ENCODE measurements at places on chromosomes 16 and 17.

DNA sequence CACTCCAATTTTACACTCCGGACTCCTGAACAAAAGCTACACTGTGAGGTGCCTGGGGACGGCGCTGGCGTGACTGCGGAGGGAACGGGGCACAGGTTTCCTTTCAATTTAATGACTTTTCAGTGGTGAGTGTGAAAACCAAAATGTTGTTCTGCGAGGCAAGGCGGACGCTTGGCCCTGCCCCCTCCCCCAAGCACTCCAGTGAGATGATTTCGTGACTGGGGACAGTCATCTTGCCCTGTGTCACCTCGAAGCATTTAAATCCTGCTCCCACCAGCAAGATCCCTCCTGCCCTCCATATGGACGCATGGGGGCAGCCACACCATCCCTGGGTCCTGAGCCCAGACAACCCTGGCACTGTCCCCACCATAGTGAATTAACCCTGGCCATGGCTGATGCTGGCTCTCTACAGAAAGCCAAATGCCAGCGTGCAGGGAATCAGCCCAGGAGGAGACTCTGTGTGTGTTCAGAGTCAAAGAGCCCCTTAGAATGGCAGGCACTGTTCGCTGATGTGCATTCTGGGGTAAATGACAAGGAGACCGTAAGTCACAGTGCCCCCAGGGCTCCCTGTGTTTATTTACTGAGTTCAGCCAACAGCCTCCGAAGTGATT is 41.0 kb downstream of the C16orf95 start:
- DNase-seq, result no peak

DNA sequence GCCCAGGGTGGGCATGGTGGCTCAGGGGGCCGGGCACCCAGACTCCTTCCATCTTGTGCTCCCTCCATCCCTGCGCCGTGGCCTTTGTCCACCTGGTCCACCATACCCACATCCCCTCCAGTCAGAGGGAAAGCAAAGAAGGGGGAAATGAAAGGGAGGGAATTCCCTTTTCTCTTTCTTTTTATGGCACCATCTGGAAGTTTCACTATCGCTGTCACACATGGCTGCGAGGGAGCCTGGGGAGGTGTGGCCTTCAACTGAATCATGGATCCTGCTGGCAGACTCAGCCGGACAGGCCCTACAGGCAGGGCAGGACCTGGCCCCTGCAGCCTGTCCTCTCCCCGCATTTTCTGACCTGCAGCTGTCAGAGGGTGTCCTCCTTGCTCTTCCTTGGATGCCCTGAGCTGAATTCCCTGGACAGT is 6.2 kb downstream of the SLC12A3 start:
- no peak for DNase-seq

DNA sequence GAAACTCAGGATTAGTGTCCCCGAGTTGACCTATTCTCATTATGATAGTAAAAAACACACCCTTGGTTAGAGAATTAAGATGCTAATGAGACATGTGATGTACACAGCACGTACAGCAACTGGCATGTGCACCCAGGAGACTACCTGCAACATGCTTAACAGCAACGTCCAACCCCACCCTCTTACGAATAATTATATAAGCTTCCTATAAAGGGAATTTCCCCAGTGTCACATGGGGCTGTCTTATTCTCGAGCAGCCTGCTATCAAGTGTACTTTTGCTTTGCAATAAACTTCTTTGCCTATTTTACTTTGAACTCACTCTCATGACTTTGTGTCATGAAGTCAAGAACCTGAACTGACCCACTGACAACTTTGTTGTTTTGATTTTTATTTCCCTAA is 62.4 kb upstream of the PMFBP1 start:
- no peak for DNase-seq

- no peak for DNase-seq
Measured at GRCh38 chr17:65403626-65404025, 157.8 kb downstream of the AXIN2 start.

DNA sequence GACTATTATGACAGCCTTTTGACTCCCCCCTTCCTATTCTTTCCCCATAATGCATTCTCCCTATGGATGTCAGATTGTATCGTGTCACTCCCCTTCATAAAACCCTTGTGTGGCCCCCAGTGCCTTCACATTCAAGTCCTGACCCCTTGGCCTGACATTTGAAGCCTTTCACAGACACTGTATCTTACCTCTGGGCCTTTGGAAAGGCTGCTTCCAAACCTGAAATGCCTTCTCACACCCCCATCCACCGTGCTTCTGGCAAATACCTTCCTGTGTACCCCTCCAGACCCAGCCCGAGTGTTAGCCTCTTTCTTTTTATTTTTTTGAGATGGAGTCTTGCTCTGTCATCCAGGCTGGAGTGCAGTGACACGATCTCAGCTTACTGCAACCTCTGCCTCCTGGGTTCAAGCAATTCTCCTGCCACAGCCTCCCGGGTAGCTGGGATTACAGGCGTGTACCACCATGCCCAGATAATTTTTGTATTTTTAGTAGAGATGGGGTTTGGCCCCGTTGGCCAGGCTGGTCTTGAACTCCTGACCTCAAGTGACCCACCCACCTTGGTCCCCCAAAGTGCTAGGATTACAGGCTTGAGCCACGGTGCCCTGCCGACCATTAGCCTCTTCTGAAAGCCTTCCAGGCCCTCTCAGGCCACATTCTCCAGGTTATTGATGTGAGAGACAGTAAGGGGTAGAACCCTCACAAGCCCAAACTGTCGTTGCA is 2.1 kb downstream of the ARMC5 start:
- DNase-seq, result no peak

GRCh38 chr17:19457830-19458271 is 46.8 kb downstream of the RNF112 start:
- no peak for DNase-seq

GRCh38 chr17:76083536-76084182 is 4.7 kb downstream of the ZACN start:
- DNase-seq, result no peak

DNA sequence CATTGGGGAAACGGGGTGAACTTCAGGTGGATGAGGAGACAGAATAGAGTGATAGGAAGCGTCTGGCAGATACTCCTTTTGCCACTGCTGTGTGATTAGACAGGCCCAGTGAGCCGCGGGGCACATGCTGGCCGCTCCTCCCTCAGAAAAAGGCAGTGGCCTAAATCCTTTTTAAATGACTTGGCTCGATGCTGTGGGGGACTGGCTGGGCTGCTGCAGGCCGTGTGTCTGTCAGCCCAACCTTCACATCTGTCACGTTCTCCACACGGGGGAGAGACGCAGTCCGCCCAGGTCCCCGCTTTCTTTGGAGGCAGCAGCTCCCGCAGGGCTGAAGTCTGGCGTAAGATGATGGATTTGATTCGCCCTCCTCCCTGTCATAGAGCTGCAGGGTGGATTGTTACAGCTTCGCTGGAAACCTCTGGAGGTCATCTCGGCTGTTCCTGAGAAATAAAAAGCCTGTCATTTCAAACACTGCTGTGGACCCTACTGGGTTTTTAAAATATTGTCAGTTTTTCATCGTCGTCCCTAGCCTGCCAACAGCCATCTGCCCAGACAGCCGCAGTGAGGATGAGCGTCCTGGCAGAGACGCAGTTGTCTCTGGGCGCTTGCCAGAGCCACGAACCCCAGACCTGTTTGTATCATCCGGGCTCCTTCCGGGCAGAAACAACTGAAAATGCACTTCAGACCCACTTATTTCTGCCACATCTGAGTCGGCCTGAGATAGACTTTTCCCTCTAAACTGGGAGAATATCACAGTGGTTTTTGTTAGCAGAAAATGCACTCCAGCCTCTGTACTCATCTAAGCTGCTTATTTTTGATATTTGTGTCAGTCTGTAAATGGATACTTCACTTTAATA is 7.0 kb upstream of the TMEM235 start:
- no peak for DNase-seq

- no peak for DNase-seq
Measured at GRCh38 chr17:67441052-67441895, 64.2 kb downstream of the PITPNC1 start.
